ENCODE measurements at places on chromosomes 11 and 22.

- no peak for DNase-seq
These were observed 30.9 kb downstream of the PPM1F start for GRCh38 chr22:21921729-21922128.

GRCh38 chr11:41282395-41282794 lies 177.1 kb downstream of the LRRC4C start:
- no peak for DNase-seq

- DNase-seq = no peak
These were observed 44.6 kb downstream of the APLP2 start for GRCh38 chr11:130114281-130114680.

GRCh38 chr22:20268279-20269012 lies at the start of gene RTN4R:
Gene RTN4R (minus strand): TSS chr22:20268318. CDS start chr22:20268092, 226 bp downstream.
- no peak for DNase-seq

GRCh38 chr11:126311401-126312291 lies 7.8 kb downstream of the DCPS start:
- DNase-seq = no peak
